Right forelimb (tissue), 1 donor: ENCODE measurements at places on chromosomes 6 and 20.

GRCh38 chr20:34834459-34834893 lies 9.0 kb upstream of the NCOA6 start:
- DNase-seq, result no peak

GRCh38 chr20:31675828-31676608 lies 38.3 kb downstream of the COX4I2 start:
- DNase-seq, result no peak

- peak; percentile 12 for DNase-seq
Measured at GRCh38 chr20:59779656-59780380, 153.6 kb downstream of the SYCP2 start.

- no peak for DNase-seq
Measured at GRCh38 chr6:100392423-100392822, 72.3 kb downstream of the SIM1 start.

DNA sequence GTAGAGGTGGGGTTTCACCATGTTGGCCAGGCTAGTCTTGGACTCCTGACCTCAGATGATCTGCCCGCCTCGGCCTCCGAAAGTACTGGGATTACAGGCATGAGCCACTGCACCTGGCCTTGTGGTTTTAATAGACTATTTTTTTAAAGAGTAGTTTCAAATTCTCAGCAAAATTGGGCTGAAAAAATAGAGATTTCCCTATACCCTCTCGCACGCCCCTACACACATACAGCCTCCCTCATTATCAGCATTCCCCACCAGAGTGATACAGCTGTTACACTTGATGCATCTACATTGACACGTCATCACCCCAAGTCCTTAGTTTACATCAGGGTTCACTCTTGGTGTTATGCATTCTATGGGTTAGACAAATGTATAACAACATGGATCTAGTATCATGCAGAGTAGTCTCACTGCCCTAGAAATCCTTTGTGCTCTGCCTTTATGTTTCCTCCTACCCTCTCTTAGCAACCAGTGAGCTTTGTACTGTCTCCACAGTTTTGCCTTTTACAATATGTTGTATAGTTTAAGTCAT lies 103.6 kb downstream of the CDYL start:
- no peak for DNase-seq

- DNase-seq, result no peak
Measured at GRCh38 chr20:51531141-51531710, 11.3 kb downstream of the NFATC2 start.

- DNase-seq, result no peak
Measured at GRCh38 chr20:35562541-35563110, 20.7 kb downstream of the ERGIC3 start.

DNA sequence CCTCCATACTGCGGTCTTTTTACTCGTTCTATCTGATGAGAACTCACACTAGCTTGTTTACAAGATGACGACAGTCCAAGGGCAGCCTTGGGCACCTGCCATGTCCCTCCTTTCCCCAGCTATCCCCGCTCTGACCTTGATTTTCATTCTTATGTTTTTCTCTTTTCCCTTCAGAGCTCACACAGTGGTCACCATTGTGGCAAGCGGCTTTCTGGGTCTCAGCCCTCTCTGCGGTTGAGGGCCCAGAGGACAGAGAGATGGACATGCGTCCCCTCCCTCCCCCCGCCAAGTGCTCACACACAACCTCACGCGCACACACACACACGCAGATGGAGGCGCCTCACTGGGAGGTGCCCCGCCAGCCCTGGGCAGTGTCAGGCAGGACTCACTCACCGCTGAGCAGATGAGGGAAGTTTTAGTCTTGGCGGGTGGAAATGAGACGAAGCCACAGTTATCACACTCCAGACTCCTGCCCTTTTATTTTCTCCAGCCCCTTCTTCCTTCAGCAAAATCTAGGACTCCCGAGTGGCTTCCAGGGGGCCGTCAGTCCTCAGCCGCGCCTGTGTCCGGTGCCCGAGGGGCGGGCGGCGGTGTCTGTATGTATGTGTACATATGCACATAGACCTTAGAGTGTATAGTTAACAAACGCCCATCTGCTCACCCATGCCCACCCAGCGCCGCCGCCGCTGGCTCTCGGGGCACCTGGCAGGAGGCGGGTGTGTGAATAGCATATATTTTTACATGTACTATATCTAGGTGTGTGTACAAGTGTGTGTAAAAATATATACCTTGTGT lies 13.8 kb upstream of the MYL9 start:
- DNase-seq, result no peak
